Activated naive CD4-positive, alpha-beta T cell treated with Interleukin-2 at 50 U/mL for 16 hours (primary cell): ENCODE measurements at places on chromosomes 6 and 20.

DNA sequence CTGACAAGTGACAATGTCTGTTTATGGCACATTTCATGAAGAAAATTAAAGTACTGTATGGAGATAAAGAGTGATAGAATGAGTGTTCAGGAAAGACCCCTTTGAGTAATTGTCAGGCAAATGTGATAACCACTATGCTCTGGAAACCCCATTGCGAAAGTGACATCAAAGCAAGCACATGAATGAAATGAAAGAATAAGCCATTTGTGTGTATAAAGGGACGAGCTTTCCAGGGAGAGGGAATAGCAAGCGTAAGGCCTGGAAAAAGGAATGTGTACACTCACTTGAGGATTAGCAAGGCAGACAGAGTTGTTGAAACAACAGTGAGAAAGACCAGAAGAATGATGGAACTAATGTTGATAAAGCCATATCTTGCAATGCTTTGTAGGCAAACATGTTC lies 490.0 kb downstream of the GRIK2 start:
- no peak for DNase-seq

GRCh38 chr20:4813076-4813862 lies 91.6 kb downstream of the PRND start:
- peak; percentile 30 for DNase-seq

DNA sequence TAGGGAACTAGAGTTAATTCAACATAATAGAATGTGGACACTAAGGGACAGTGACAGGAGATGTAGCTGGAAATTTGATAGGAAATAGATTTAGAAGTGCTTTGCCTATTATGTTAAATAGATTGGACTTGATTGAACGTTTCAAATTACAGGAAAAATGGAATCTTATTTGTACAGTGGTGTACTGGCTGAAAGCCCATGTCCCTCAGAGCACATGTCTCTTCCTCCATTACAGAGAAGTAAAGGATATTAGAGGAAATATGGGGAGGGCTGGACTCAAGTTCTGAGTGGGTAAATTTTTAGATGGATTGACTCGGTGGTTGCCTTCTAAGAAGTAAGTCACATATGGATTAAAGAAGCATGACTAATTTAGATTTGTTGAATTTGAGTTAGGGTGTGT lies 11.4 kb downstream of the PKIB start:
- no peak for DNase-seq

DNA sequence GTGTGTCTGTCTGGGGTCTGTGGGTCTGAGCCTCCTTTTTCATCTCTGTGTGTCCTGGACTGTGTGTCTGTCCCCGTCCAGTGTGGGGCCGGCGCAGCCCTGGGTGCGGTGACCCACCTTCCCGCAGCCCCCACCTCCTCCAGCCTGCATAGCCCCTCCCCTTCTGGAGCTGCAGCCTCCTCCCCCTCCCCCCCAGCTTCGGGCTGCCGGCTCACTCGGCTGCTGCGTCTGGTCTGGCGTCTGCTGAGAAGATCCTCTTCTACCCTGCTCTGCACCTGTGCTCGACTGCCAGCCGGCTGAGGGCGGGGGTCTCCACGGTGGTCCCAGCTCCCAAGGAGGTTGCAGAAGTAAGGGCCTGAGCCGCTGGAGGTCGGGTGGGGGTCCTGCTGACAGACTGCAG lies 7.6 kb upstream of the LKAAEAR1 start:
- no peak for DNase-seq

DNA sequence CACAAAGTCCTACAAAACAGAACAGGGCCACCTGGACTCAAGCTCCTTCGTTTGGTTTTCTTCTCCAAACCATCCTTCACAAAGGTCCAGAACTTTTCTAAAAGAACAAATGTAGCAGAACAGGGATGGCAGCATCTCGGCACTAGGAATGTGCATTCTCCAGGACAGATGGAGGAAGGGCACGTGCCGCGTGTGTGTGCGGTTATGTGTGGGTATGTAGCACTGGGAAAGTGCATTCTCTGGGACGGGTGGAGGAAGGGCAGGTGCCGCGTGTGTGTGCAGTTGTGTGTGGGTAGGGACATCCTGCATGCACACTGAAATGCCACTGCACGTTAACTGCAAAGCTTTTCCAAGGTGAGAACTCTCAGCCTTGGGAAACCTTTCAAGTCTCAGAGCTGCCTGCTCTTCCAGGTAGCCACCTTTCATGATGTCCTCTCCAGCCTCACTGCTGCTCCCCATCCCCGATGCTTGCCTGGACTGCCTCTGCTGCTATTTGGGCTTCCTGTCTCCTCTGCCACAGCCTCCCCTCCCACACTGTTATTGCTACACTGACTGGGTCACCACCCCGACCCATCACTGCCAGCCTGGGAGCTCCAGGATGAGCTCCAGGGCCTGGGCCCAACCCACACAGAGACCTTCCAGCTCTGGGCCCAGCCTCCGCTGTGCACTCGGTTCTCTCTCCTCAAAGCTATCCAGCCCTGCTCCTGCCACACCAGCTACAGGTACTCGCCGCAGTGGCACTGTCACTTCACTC lies 47.6 kb downstream of the EZR start:
- DNase-seq, result no peak

GRCh38 chr20:10322073-10323012 lies 103.7 kb downstream of the SNAP25 start:
- DNase-seq, result no peak

GRCh38 chr6:43927532-43928210 lies 157.7 kb downstream of the VEGFA start:
- DNase-seq, result no peak

- no peak for DNase-seq
These were observed 211.3 kb upstream of the RUNX2 start for GRCh38 chr6:45116714-45117410.

- DNase-seq, result no peak
These were observed 2.0 kb downstream of the NKAIN4 start for GRCh38 chr20:63252284-63252711.

DNA sequence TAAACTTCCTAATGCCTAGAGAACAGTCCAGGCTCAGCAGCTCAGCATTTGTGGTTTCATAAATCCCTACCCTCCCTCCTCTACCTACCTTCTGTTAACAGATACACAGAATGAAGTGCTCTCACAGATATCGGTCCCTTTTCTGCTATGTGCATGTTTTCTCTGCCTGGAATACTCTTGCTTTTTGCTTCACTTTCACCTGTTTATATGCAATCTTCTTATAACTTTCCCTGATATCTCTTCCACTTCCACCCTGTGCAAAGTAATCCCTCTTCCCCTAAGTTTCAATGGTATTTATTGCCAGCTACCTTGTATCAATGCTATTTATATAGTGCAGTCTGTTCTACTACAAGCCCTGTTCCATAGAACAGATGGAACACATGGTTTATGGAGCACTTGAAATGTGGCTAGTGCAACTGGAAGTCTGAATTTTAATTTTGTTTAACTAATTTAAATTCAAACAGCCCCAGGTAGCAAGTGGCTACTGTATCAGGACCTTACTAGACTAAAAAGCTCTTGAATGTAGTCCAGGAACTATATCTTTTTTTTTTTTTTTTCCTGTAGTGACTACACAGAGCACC lies 3.1 kb upstream of the TAB2 start:
- DNase-seq, result no peak
